Spleen (tissue), 13 donors: ENCODE measurements at places on chromosomes 11 and 22.

DNA sequence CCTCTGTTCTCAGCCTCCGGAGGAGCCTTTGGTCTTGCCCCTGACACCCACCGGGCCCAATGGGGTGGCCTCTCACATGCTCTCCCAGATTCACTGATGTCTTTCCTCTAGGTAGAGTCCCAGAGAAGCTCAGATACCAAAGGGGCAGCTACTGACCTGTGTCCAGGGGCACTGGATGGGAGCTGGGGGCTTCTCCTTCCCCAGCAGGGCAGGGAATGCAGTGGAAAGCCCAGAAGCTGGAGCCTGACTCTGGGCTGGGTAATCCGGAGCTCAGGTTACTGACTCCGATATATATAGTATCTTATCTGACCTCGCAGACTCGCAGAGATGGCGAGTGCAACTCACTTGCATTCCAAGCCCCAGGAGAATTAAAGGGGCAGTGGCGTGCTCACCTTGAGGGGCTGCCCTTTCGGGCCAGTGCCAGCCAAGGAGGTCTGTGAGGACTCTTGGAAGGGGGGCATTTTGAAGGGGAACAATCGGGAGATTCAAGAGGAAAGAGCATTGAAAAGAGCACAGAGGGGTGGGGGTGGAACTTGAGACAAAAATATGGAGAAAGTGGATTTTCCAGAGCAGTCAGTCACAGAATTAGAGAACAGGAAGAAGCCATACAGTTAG lies 2.5 kb downstream of the USP2 start:
- no peak for DNase-seq

- DNase-seq: peak; percentile 24
Measured at GRCh38 chr11:62391642-62392425, 27.0 kb upstream of the SCGB1A1 start.

DNA sequence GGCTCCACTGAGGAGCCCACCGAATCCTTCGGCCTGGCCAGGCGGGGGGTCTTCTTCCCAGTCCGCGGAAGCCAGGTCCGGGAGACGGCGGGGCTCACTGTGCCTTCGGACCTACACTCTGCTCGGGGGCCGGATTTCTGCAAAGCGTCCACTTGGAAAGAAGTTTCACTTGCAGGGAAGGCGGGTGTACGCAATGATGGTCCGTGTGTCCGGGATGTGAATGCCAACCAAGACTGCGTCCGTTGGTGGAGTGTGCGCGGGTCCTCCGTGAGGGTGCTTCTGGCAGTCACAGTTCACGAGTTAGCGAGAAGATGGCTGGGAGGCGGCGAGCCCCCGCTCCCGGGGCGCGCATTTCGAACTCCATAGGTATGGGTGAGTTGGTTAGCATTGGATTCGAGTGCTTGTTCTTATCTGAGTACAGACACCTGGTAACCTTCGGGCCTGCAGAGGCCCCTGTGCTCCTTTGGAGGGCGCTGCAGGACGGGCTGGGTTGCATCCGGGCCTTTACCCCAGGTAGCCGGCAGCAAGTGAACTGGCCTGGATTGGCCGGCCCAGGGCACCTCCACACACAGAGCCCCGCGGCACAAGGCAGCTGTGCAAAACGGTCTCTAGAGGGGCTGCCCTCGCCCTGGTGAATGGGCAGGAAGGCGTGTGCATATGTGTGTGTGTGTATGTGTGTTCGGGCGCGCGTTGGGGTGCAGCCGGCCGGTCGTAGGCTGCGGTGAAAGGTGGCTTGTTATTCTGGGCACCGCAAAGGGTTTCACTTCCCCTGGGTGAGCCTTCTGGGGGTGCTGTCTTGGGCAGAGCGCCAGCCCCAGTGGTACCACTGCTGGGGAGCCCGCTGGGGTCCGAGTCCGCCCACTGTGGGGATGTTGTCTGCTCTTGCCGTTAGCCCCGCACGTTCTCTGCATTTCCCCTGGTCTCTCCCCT lies 13.3 kb upstream of the CYP2R1 start:
- DNase-seq: peak; percentile 93

GRCh38 chr11:7898666-7899283 lies 32.3 kb downstream of the OR10A6 start:
- DNase-seq: no peak

DNA sequence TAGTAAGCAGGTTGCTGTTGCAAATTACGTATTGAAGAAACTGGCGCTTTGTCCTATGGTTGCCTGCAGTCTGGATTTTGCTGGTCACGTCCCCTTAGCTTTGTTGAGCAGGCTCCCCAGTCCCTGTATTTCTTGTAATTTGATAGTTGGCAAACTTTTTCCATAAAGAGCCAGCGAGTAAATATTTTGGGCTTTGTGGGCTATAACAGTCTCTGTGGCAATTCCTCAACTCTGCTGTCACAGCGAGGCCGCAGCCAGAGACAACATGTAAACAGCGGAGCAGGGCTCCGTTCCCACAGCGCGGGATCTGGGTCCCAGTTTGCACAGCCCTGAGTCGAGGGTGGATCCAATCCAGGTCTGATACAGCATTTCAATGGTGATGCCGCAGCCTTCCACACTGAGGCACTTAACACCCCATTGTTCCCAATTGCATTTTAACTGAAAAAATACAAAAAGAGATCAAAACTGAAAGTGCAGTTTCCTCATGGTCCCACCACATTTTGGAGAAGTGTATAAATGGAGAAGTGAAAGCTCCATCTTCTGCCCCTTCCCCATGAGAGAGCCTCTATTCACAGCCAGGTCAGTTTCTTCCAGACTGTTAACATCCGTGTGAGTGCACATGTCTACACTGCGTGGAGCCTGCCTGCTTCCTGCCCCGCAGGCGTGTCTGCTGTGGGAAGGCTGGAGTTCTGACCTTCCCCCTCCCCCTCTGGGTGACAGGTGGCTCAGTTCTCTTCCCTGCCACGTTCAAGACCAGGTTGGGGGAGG lies 89.1 kb downstream of the RPS6KA4 start:
- DNase-seq: peak; percentile 82

DNA sequence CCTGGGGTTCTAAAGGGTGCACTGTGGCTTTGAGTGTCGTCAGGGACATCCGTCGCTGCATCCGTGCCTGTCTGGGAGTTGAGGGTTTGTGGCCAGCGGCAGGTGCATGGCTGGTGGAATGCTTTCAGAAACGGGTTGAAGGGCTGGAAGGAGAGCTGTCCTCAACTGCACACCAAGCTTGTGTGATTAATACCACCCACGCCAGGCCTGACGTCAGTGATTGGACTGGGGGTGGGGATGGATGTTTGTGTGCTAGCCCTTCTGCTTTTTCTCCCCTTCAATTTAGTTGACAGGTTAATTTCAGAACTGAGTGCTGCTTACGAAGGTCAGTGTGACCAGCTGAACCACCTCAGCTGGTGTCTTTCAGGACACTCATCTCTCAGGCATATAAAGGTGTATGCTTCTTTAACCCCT lies 3.2 kb upstream of the GAB2 start:
- peak; percentile 90 for DNase-seq

GRCh38 chr11:28529540-28530410 lies 421.6 kb downstream of the METTL15 start:
- no peak for DNase-seq

GRCh38 chr11:44377121-44377520 lies 67.2 kb upstream of the ALX4 start:
- DNase-seq: no peak

DNA sequence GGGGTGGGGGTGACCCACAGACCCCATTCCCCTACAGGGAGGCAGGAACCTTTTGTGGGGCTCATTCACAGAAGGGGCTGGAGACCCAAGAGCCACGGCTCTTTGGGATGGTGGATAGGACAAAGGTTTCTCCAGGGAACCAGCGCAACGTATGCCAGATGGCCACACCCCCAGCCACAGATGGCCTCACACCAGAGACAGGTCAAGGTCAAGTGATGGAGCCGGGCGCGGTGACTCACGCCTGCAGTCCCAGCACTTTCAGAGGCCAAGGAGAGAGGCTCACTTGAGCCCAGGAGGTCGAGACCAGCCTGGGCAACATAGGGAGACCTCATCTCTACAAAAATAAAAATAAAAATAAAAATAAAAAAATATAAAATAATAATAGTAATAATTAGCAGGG lies 17.1 kb upstream of the BRSK2 start:
- no peak for DNase-seq

GRCh38 chr11:46339816-46340215 lies 7.4 kb upstream of the DGKZ start:
- no peak for DNase-seq

DNA sequence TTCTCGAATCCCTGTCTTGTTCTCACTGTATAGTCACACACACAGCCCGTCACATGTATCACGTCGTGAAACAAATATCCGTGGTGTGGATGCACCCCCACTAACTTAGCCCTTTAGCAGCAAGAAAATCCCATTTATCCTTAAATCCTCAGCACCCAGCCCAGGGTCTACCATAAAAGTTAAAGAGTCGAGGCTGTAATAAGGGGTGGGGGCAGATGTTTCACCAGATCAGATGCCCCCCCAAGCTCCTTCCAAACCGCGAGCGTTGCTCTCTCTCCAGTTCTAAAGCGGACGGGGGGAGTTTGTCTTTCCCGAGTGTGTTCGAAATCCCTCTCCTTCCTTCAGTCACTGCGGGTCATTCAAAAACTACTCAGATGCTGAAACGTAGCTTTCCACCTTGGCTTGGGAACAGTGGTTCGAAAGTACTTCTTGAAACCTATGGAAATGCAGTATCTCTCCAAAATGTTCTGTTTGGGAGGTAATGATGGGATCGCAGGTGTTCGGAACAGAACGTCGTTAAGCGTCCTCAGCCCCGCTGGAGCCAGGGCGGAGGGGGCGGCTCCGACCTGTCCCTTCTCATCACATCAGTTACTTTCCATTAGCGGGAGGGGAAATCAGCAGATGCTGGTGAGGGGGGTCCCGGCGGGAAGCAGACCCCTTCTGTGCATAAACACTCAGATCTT lies 156.2 kb downstream of the BRD1 start:
- DNase-seq: no peak

DNA sequence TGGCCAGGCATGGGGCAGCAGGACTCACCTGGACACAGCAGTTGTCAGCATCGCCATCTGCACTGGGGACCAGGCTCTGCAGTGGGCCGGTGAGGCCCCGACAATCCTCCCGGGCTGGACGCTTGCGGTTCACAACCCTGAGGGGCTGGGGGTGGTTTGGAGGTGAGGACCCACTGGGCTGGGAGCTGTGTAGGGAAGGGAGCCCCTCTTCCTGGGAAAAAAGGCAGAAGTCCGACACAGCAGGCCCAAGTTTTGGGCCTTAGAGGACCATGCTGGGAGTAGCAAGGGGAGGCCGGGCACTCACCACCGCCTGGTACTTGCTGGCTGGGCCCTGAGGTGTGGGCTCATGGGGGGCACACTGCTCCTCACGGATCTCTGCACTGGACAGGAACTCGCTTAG lies 39.8 kb upstream of the KCNJ11 start:
- DNase-seq: peak; percentile 62

GRCh38 chr22:37427135-37427710 lies at the start of gene ELFN2:
TSS of gene ELFN2 (minus strand) at chr22:37427479. CDS start at chr22:37375534, 51,945 bp downstream.
- DNase-seq: no peak

GRCh38 chr22:37742376-37743171 lies 45.7 kb downstream of the TRIOBP start:
- DNase-seq: no peak

- no peak for DNase-seq
Measured at GRCh38 chr11:74299015-74299414, 12.4 kb downstream of the P4HA3 start.

- DNase-seq: no peak
Measured at GRCh38 chr11:241634-242033, 4.9 kb downstream of the PSMD13 start.

DNA sequence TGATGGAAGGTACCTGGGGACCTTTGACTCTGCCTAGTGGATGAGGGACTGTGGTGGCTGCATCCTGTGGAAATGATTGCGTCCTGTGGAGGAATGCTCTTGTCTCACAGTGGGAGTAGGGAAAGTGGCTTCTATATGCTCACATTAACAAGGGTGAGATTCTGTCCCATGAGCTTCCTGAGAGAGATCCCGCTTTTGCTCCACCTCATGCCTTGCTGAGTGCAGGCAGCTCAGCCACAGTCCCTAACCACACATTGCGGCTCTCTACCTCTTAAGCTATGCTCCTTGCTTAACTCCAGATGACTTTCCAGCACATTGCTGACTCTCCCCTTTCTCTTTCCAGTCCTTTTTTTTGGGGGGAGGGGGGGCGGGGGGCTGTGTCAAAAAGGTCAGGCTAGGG lies 45.0 kb downstream of the TEAD1 start:
- DNase-seq: no peak

GRCh38 chr11:73308003-73308960 lies at the start of gene ARHGEF17:
TSS of gene ARHGEF17 (plus strand) at chr11:73308276. CDS start at chr11:73308639, 363 bp downstream.
- peak; percentile 87 for DNase-seq

DNA sequence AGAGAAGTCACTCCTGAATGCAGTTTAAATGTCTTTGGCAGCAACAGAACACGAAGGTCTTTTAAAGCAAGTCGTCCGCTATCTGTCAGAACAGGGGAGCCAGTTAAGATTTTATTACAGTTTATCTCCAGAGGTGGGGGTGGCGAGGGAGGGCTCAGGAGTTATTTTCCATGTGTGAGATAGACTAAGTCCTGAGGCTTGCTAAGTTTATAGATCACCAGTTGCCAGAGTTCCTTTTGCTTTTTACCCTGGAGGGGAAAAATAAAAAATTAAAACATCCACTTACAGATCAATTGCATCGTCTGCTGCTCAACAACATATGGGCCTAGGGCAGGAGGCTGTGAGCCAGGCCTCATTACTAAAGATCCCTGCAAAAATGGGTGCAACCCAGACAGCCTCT lies 90.7 kb downstream of the SNX19 start:
- no peak for DNase-seq

GRCh38 chr11:613369-613968 lies 2.3 kb downstream of the IRF7 start:
- DNase-seq: peak; percentile 93

DNA sequence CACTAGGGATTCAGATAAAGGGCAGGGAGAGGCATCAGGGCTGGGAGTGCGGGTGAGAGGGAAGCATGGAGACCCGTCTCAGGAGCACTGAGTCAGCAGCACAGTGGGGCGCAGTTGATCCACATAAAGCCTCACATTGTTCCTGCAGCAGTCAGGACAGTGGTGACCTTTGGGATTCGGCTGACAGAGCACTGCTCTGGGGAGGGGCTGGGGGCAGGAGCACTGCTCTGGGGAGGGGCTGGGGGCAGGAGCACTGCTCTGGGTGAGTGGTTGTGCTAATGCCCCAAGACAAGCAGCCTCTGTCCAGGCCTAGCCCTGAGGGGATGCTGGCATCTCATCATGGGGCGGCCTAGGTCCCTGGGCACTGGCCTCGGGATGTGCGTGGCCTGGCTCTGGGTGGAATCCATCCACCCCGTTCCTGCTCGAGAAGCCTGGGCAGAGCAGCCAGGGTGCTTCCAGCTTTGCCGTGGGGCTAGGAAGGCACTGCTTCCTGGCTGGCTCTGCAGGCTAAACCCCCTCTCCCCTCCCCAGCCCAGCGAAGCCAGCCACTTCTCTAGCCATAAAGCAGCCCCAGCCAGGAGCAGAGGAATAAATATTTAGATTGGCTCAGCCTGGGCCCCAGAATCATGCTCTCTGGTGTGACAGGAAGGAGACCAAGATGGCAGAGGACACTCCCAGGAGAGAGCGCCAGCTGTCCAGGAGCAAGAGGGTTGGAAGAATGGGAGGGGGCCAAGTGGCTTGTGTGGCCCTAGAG lies 7.3 kb downstream of the OAF start:
- no peak for DNase-seq
